Suprapubic skin (tissue), 4 donors: ENCODE measurements at places on chromosomes 16 and 17.

DNA sequence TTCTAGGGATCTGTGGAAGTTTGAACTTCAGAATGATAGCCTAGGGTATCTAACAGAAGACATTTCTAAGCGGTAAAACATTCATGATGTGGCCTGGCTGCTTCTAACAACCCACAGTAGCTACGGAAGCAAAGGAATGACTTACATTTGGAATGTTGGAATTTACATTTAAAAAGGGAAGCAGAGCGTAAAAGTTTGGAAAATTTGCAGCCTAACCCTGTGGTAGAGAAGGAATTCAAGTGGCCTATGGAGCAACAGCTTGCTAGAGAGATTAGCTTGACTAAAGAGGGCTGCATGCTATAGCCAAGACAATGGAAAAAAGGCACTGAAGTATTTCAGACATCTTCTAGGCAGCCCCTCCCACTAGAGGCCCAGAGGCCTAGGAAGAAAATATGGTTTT lies 50.1 kb downstream of the HNF1B start:
- DNase-seq = no peak

DNA sequence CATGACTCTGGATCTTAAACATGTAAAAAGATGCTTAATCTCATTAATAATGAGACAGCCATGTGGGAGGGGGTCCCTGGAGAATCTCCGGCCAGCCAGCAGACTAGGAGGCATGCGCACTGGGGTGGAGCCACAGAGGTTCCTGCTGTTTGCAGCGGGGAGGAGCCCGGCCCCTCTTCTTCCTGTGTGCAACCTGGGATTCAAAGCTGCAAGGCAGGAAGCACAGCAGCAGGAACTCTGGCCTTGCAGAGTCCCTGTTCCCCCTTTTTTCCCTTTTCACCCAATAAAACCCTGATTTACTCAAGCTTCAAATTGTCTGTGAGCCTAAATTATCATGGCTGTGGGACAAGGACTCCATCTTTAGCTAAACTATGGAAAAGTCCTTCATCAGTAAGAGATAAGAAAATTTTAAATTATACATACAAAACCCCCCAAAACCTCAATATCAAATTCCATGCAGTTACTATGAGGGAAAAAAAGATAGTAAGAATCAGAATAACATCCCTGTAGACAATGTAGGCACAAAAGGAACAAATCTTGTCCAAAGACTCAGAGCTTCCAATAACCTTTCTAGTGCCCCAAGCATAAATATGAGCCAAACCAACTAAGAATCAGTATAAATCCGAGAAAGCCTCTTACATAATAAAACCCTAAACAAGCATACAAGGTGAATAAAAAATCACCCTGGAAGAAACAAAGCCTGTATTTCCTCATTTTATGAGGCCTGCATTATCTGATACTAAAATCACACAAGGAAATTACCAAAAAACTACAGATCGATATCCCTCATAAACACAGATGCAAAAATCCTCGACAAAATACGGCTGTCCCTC lies 12.1 kb downstream of the CFDP1 start:
- DNase-seq = peak; percentile 80

- DNase-seq = no peak
Measured at GRCh38 chr17:75808905-75809621, 24.5 kb downstream of the UNK start.

DNA sequence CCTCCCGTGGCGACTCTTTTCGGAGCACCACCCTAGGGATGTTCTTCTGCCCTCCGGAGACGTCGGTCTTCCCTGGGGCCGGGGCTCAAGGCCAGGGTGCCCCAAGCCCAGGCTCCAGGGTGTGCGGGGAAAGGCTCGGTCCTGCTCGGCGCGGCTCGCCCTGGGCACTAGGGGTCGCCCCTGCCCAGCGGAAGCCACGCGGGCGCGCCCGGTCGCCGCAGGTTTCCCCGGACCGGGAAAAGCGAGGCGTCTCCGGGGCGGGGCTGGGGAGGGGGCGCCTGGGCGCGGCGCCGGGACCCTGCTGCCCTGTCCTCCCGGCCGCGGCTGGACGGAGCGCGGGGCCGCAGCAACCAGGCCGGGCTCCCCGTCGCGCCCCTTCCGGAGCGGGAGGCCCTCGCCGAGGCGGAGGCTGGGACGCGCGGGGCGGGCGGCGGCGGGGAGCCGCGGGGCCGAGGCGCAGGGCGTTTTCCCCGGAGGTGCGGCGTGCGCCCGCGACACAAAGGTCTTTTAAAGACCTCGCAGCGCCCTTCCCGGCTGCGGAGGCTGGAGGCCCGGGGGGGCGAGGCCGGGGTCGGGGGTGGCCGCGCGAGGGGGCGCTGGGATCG lies 76.4 kb downstream of the MRC2 start:
- no peak for DNase-seq

DNA sequence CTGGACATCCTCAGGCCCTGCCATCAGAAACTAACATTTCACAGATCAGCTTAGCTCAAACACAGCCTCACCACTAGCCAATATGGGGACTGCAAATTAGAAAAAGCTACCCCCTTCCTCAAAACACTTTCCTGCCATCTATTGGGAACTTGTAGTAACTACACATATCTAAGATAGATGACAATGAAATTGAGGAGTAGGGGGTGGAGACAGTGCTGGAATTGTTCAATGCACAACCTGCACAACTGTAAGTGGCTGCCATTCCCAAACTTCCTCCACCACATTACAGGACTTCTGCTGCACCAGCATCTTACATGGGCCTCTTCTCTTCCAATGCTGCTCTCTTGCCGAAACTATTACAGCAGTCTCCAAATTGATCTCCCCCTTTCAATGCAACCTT lies 21.9 kb downstream of the AIPL1 start:
- no peak for DNase-seq

DNA sequence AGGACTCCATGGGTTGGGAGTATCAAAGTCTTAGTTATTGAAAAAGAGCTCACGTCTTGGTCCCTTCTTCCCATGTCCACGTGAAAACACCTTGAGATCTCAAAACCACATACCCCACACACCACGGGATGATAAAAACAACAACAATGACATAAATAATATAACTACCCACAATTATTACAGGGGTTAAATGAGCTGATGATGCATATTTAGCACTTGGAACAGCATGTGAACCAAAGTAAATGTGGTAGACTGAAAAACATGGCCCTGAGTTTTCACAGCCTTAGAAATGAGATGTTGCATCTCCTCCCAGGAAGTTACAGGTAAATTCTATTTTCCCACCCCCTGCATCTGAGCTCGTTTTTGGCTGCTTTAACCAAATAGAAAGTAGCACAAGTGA lies 208.9 kb downstream of the C16orf95 start:
- no peak for DNase-seq

GRCh38 chr17:44487170-44487569 lies 16.0 kb downstream of the GPATCH8 start:
- DNase-seq = no peak

DNA sequence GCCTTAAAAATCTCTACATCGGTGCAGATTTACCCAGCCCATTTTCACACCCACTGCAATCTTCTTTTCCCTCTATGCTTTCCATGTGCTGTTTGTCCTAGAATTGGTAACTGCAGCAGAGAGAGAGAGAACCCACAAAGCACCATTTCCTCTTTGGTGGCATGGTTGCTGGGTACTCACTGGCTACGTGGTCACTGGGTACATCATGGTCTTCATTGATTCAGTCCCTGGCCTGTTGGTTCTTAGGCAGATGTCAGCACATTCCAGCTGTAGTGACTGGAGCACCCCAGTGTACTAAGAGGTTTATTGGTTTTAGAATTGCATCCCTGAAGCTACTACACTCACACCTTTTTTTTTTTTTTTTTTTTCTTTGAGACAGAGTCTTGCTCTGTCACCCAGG lies 156.1 kb upstream of the CACNG5 start:
- DNase-seq = no peak

- DNase-seq = no peak
Measured at GRCh38 chr17:42672038-42672437, 4.8 kb downstream of the PLEKHH3 start.

DNA sequence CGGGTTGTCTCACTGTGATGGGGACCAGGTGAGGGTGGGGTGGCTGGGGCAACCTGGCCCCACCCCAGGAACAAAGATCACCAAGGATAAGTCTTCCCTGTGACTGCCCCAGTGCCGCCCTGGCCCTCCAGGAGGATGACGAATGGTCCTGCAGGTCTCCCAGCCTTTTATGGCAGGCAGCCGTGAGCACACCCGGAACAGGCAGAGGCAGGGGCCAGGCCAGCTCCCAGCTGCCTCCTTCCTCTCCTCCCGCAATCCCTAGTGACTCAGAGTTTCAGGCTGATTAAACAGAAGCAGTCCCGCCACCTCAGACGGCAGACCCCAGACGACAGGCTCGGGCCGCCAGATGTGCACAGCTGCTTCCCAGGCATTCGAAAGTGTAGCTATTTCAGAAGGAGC lies 13.3 kb downstream of the JUP start:
- peak; percentile 70 for DNase-seq

DNA sequence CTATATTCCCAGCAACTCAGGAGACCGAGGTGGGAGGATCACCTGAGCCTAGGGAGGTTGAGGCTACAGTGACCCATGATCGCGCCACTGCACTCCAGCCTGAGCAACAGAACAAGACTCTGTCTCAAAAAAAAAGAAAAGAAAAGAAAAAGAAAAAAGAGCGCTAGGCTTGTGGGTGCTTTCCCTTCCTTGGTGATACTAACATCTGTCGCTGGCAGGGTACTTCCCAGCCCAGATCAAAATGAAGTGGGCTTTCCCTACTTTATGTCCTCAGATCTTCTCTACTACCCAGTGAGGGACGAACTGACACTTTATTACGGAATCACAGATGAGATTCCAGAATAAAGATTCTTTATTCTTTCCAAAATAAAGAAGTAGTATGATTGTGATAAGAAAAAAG lies 103.8 kb upstream of the NOL11 start:
- no peak for DNase-seq

DNA sequence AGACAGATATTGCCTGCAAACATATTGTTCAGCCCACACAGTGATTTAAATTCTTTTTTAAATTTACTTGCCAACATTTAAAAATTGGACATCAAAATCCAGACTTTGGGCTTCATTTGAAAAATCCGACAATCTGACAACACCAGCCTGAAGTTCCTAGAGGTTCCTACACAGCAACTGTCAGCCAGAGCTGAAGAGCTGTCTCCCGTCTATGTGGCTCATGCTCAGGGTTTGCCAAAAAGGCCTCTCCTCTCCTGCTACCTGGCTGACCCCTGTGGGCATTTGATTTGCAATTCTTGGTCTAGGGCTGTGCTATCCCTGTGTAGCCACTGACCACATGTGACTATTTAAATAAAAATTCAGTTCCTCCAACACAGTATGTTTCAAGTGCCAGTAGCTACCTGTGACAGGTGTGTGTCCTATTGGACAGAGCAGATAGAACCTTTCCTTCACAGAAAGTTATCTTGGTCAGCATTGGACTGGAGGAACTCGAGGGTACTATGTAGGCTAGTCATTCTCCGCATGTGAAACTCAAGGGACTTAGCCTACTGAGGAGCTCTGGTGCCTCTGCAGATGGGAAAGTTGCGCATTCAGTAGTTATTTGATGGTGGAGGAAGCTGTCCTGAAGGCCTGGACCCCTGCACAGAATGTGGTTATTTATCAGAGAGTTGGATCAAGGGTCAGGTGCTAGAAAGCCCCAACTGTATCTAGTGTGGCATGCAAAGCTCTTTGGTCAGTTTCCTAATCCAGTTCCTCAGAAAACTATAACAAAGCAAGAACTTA lies 2.7 kb downstream of the LYRM1 start:
- no peak for DNase-seq

DNA sequence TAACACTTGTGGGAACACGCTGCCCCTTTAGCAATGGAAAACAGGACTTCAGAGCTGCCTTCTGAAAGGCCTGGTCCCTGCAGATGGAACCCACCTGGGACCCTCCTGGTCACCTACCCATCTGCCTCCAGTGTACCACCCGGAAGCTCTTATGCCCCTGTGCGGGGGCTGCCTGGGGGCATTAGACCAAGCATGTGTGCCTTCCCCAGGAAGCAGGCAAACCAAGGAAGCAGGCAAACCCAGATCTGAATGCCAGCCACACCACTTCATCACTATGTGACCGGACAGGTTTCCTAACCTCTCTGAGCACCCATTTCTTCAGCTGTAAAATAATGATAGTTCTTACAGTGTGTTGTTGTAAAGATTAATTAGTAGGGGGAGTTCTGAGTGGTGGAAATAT lies 20.8 kb upstream of the LRRC37A3 start:
- DNase-seq = no peak

DNA sequence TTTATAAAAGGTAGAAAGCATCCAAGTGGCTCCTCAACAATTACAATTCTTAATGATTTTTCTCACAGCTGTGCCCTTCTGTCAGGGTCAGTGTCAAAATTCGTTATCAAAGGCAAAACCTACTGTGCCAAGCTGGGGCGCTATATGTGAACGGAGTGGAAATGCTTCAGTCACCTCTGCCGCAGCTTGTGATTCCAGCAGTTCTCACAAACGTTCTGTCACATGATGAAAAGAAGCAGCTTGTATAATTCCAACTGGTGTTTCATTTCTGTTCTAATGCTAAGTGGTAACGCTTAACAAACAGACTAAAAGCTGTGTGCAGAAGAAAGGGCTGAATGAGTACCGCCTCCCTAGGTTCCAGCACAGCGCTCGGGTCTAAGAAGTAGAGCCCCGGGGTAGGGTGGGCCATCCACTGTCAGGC lies 14.2 kb downstream of the PLD6 start:
- DNase-seq = no peak

GRCh38 chr17:79180358-79181005 lies 105.9 kb downstream of the ENGASE start:
- DNase-seq = no peak

- no peak for DNase-seq
Measured at GRCh38 chr16:80994451-80994850, 12.2 kb downstream of the CMC2 start.

DNA sequence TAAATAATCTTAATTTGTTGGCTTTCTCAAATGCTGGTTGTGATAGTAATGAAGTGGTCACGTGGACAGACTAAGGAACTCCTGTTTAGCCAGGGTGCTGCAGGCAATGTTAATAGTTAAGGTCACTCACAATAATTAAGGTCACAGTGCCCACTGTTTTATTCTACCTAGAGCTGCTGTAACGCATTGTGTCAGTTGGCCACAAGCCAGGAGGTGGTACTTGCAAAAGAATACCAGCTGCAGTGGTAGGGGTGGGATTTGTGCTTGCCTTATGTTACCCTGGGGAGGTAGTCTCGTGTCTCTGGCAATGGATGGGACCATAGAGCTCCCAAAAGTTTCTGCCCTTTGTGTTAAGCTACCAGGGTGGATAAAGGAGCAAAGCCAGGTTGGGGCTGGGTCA lies 969.1 kb upstream of the CDH8 start:
- DNase-seq = no peak

DNA sequence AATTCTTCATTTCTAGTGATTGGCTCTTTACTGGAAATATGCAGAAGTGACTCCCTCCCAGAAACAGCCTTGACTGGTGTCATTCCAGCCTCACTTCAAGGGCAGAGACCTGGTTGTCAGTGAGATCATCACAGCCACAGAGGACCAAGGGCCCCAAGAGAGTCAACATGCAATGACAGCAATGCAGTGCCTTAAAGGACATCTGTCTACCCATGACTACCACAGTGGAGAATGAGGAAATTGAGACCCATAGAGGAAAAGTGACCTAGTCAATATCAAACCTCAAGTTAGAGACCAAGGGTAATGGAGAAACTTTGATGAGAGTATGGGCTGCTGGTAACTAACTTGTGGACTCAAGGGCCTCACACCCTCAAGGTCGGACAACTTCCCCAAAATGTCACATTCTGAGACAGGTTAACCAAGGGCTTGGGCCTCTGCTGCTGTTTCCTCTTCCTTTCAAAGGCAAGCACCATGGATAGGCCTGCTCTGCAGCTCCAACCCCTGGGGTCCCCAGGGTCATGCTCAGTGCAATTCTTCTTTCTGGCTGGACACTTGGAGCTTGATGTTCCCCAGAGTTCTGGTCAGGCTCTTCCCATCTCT lies 11.3 kb downstream of the NOG start:
- DNase-seq = no peak
